ENCODE measurements at places on chromosomes 4 and X. TPM values are rescaled to one million over a fixed set of nuclear protein-coding genes. Genes with fewer than 3 reads are reported as not detected.

NAT8L gene
- not detected for polyA plus RNA-seq

GRCh38 chrX:123884809-123885408 is 25.1 kb downstream of the XIAP start:
- peaks cover 11% of the 10 kb centered on the region for H3K36me3 ChIP-seq
- H3K4me3 ChIP-seq: no peak overlapping the region
- no peaks in the 10 kb centered on the region for H3K27me3 ChIP-seq
- DNase-seq: peak; percentile 65
- no peak overlapping the region for H3K27ac ChIP-seq
- H3K4me1 ChIP-seq: no peaks in the 10 kb centered on the region

DNA sequence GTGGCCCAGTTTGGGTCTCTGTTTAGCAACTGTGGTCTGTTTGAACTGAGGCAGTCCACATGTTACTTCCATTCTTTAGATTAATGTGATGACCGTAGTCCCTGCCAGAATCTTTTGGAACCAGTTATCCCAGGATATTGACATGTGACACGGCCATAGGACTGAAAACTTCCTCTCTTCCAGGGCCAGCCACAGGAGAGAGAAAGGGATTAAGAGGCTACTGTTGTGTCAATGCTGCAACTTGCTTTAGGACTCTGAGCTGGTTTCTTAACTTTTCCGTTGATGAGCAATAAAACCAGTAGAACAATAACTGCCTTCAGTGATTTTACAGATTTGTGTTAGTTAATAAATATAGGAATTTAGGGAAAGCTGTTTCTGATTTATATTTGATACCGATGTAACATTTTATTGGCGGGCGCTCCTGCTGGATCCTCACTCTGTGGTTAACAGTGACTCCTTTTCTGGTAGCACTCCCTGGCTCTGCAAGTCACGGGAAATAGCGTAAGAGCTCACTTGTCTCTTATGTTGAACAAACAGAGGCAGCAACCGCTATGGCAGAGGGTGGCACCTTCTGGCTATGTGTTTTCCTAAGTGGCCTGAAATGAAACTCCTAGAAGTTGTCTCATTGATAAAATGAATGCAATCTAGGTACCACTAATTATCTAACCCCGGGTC is 2.5 kb downstream of the TENM3 start:
- no peaks in the 10 kb centered on the region for H3K4me1 ChIP-seq
- no peak overlapping the region for H3K4me3 ChIP-seq
- no peak overlapping the region for H3K27ac ChIP-seq
- H3K27me3 ChIP-seq: no peaks in the 10 kb centered on the region
- DNase-seq: no peak

DNA sequence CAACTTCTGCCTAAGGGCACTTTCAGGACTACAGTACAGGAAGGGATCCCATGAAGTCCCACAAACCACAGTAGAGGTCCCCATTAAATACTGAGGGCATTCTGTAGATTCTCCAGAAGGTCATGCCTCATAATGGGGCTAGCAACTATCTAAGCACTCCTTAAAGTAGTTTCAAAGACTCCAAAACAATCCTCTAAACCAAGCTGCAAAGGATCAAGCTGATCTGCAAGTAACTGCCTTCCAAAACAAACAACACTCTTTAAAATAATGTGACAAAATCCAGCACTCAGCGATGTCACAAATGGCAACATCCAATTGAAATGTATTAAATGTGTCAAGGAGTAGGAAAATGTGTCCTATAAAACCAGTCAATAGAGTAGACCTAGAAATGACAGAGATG is 118.7 kb downstream of the FRYL start:
- no peak overlapping the region for H3K4me3 ChIP-seq
- no peak overlapping the region for H3K27ac ChIP-seq
- no peaks in the 10 kb centered on the region for H3K4me1 ChIP-seq
- H3K36me3 ChIP-seq: no peaks in the 10 kb centered on the region
- no peak for DNase-seq

TFE3 gene
- 31.1 TPM for polyA plus RNA-seq

DNA sequence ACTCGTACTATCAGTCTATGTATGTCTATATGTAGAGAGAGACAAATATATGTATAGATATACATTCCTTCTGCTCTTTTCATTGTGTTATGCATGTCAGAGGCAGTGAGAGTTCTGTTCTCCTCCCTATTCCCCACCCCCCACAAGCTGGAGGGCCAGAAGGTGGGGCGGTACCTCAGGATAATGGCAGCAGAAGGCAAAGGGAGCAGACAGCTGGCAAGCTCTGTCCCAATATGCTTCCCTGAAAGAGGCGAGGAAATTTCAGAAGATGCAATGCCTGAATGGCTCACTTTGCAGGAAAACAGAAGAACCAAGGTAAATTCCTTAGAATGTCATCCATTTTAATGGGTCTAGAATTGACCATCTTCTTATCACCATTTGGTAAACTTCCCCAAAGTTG is 114.4 kb downstream of the NAA11 start:
- H3K27me3 ChIP-seq: no peaks in the 10 kb centered on the region
- no peak overlapping the region for H3K27ac ChIP-seq

DNA sequence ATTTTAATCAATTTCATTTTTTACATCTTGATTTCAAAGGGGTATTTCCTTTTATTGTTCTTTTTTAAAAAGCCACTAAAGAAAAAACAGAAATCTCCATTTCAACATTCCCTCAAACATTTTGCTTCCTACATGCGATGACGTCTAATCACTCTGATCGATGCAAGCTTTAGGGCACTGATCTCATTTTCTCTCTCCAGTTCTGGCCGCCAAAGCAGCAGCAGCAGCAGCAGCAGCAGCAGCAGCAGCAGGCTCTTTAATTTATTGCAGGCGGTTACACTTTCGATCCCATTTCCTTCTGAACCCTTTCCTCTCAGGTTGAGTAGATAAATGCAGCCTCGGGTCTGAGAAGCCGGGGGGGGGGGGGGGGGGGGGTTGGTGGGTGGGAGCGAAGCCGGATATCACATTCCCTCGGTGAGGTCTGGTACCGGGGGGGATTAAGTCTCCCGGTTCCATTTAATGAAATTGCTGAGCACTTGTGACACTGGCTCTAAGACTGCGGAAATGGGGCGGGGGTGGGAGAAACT is 3.4 kb upstream of the PCDH7 start:
- H3K4me3 ChIP-seq: no peak overlapping the region
- peaks cover 13% of the 10 kb centered on the region for H3K27me3 ChIP-seq
- no peak overlapping the region for H3K27ac ChIP-seq
- no peak for DNase-seq
- no peaks in the 10 kb centered on the region for H3K36me3 ChIP-seq

DNA sequence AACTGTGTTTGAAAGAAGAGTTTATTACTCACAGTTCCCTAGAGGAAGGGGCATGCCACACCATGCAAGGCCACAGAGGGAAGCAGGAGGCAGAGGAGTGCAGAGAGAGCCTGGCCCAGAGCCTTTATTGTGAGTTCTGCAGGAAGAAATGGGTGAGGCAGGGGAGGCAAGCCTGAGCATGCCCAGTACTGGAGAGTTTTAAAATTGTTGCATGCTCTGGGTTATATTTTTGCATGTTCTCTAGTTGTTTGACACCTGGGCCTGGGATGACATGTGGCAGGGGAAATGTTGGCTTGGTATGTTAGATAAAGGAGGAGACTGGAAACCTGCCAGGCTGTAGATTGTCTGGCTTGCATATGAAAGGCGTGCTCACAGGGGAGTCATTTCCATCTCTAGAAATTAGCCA is 19.7 kb upstream of the CRMP1 start:
- no peak overlapping the region for H3K4me3 ChIP-seq
- no peak for DNase-seq
- H3K27me3 ChIP-seq: no peaks in the 10 kb centered on the region
- H3K36me3 ChIP-seq: no peaks in the 10 kb centered on the region
- H3K4me1 ChIP-seq: peaks cover 14% of the 10 kb centered on the region

DNA sequence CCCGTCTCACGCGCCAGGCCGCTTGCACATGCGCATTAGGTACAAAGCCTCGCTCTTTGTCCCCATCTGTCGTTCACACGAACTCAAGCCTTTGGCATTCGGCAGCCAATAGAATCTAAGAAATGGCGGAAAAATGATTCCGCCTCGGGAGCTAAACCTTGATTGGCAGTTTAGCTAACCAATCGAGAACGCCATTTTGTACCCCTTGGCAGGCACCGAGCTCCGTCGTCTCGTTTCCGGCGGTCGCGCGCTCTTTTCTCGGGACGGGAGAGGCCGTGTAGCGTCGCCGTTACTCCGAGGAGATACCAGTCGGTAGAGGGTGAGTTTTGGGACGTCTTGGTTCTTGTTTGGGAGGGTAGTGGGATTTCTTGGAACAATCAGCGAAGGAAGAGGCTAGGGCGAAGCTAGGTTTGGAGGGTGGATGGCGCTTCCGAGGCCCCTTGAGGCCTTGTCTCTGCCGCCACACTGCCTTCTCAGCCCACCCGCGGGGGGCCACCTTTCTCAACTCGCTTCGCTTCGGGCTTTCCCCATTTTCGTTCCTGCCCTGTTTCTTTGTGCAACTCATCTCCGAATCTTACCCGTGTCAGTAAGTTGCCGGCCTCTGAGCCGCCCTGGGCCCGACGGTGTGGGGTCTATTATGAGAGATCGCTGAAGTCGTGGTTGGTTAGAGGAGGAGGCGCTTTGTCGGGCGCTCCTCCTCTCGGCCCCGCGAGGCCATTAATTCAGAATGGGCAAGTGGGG is at the start of gene NONO:
Gene NONO (plus strand): TSS at position 233 of the 741 bp plus-strand sequence. CDS start 7,003 bp downstream, outside the sequence.
- H3K4me1 ChIP-seq: peaks cover 16% of the 10 kb centered on the region
- H3K27ac ChIP-seq: peak within 1 kb of the TSS; percentile 94
- DNase-seq: peak; percentile 96

ARAP2 gene
- 13.2 TPM for polyA plus RNA-seq

- no peaks in the 10 kb centered on the region for H3K27me3 ChIP-seq
- H3K27ac ChIP-seq: no peak overlapping the region
- H3K4me1 ChIP-seq: peaks cover 4% of the 10 kb centered on the region
These were observed 82.7 kb downstream of the MBNL3 start for GRCh38 chrX:132406106-132406505.

DNA sequence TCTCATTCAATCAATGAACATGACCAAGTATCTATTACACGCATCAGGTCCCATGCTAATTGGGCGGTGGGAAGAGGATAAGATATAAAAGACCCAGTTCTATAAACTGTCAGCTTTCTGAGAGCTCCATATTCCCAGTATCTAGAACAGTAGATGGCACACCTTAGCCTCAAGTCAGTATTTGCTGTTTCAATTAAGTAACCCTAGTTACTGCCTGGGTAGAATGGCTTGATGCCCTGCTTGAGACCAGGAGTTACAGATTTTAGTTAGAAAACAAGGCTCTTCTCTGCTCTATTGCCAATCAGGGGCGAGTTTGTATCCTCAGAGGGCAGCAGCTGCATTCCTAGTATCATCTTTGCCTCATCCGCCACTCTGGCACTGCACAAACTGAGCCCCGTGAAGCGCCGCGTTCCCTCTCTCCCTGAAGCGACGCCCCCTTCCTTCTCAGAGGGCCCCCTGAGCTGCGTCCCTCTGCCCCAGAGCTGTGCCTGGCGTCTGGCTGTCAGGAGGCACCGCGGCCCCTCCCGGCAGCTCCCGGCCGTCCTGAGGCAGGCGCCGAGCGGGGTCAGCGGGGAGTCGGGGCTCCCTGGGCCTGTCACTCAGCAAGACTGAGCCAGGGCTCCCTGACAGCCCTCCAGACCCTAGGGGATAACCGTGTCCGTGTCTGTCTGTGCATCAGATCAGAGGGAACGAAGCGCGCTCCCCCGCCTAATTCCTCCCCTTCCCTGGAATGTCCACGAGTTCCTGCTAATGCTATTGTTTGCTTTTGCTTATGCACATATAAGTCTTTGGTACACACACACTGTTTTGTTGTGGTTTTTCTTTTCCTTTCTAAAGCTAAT is 212.4 kb upstream of the TTC29 start:
- no peak overlapping the region for H3K4me3 ChIP-seq
- H3K36me3 ChIP-seq: no peaks in the 10 kb centered on the region
- no peaks in the 10 kb centered on the region for H3K4me1 ChIP-seq
- no peak for DNase-seq

GRCh38 chrX:40278340-40279090 is 180.8 kb upstream of the BCOR start:
- no peak overlapping the region for H3K4me3 ChIP-seq
- H3K27ac ChIP-seq: no peak overlapping the region
- no peak for DNase-seq
- H3K4me1 ChIP-seq: peaks cover 6% of the 10 kb centered on the region
- no peaks in the 10 kb centered on the region for H3K36me3 ChIP-seq
- no peaks in the 10 kb centered on the region for H3K27me3 ChIP-seq

GRCh38 chr4:10722957-10723356 is 38.4 kb upstream of the CLNK start:
- H3K27ac ChIP-seq: no peak overlapping the region
- H3K4me3 ChIP-seq: no peak overlapping the region
- peaks cover 33% of the 10 kb centered on the region for H3K4me1 ChIP-seq
- DNase-seq: peak; percentile 61
- no peaks in the 10 kb centered on the region for H3K36me3 ChIP-seq

ACE2 gene
- not detected for polyA plus RNA-seq

DNA sequence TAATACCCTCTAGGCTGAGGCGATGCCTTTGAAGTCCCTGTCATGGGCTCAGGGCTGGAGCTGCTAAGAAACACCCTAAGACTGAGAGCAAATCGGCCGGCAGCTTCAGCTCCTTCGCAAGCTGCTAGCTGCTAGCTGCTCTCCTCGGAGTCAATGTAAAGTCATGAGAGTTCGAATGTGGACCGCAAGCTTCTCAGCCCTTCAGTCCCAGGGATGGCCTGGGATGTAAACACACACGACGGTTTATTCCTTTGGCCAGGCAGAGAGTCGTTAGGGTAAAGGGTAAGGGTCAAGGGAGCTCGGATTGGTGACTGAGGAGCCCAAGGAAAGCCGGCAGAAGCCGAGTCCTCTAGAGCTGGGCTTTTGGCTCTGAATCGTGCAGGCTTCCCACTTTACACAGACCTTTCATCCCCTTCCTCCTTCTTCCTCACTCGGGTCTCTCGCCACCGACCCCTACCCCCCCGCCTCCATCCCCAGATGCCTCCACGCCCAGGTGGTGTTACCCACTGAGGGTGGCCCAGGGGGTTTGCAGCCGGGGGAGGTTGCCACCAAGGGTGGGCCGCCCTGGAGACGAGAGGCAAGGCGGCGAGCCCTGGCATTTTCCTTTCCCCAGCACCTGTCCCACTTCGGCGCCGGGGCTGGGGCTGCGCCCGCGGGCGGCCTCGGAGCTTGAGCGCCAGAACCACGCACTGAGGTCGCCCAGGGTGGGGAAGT is 3.1 kb upstream of the BCORL1 start:
- H3K4me3 ChIP-seq: peak overlapping the region; percentile 62
- no peaks in the 10 kb centered on the region for H3K36me3 ChIP-seq
- H3K27me3 ChIP-seq: no peaks in the 10 kb centered on the region
- no peak overlapping the region for H3K27ac ChIP-seq
- no peak for DNase-seq
- peaks cover 7% of the 10 kb centered on the region for H3K4me1 ChIP-seq
